Chondrocyte (in vitro differentiated cells): ENCODE measurements at places on chromosomes 11 and 22. TPM values are rescaled to one million over a fixed set of nuclear protein-coding genes. Genes with fewer than 3 reads are reported as not detected.
A peak's percentile ranks its signal among the peaks of the same experiment; 100 is the strongest.

The SPI1 gene
- not detected in 3 replicates for total RNA-seq

The KRTAP5-2 gene
- not detected in 3 replicates for total RNA-seq

The PLEKHB1 gene
- 2.0 to 2.9 TPM in 2 of 3 replicates, not detected in the other for total RNA-seq

The FAT3 gene
- total RNA-seq = 21.3 to 27.7 TPM (median 21.9 TPM) in 3 replicates

The TH gene
- not detected in 3 replicates for total RNA-seq

The KIF18A gene
- 2.6 to 3.0 TPM (median 2.9 TPM) in 3 replicates for total RNA-seq

The SCARF2 gene
- total RNA-seq = 56.5 to 88.8 TPM (median 86.5 TPM) in 3 replicates

The NDUFC2 gene
- 172 to 185 TPM (median 175 TPM) in 3 replicates for total RNA-seq

The TPCN2 gene
- total RNA-seq = 12.3 to 18.1 TPM (median 12.6 TPM) in 3 replicates

The POU2AF1 gene
- total RNA-seq = not detected in 3 replicates

GRCh38 chr22:20396639-20397038 lies 2.7 kb downstream of the ZNF74 start:
- no peaks in the 10 kb centered on the region for H3K36me3 ChIP-seq
- H3K4me1 ChIP-seq = peaks cover 40% of the 10 kb centered on the region
- peak overlapping the region; percentile 85 for H3K27ac ChIP-seq

DNA sequence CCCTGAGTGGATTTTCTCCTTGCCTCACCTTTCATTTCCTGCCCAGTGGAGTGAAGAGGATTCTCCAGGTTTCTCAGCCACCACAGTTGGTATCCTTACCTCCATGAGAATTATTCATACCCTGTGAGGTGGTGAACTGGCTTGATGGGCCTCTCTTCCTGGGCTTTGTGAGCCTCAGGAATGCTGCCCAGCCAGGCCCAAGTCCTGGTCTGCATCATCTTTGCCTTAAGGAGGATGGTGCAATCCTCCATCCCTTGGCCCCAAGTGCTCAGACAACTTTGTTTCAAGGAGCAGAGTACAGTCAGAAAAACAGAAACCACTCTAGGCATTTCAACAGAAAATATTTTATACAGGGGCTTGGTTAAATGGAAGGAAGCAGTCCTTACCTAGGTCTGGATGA lies 114.2 kb upstream of the CADM1 start:
- DNase-seq = no peak
- peaks cover 6% of the 10 kb centered on the region for H3K27me3 ChIP-seq
- peaks cover 48% of the 10 kb centered on the region for H3K4me1 ChIP-seq

GRCh38 chr22:19477321-19478044 lies 1.5 kb downstream of the UFD1 start:
- H3K27ac ChIP-seq = peak overlapping the region; percentile 99
- H3K27me3 ChIP-seq = no peaks in the 10 kb centered on the region
- H3K4me3 ChIP-seq = peak overlapping the region; percentile 97
- peaks cover 39% of the 10 kb centered on the region for H3K4me1 ChIP-seq
- no peak for DNase-seq

DNA sequence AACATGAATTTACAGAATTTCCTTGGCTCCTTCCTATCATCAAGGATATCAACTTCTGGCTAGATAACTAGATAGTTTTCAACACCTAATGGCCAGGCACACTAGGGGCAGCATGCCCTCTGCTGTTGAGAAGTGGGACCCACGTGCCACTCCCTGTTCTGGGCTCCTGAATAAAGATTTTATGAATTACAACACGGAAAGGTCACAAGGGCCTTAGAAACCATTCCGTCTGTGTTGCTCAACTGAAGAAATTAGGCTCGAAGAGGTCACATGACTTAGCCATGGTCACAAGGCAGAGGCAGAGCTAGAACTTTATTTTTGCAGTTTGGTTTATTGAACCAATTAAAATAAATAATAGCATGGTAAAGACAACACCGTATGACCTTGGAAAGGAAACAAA lies 36.0 kb downstream of the PRCP start:
- no peaks in the 10 kb centered on the region for H3K27me3 ChIP-seq
- no peak for DNase-seq
- H3K36me3 ChIP-seq = no peaks in the 10 kb centered on the region
- no peak overlapping the region for H3K4me3 ChIP-seq
- H3K4me1 ChIP-seq = peaks cover 21% of the 10 kb centered on the region

- no peaks in the 10 kb centered on the region for H3K27me3 ChIP-seq
- H3K4me3 ChIP-seq = no peak overlapping the region
- DNase-seq = no peak
- H3K27ac ChIP-seq = no peak overlapping the region
- H3K36me3 ChIP-seq = no peaks in the 10 kb centered on the region
- peaks cover 18% of the 10 kb centered on the region for H3K4me1 ChIP-seq
Measured at GRCh38 chr11:70252844-70253243, 17.6 kb upstream of the PPFIA1 start.

- H3K4me1 ChIP-seq = no peaks in the 10 kb centered on the region
- H3K4me3 ChIP-seq = no peak overlapping the region
- H3K27me3 ChIP-seq = peaks cover 33% of the 10 kb centered on the region
- DNase-seq = no peak
Measured at GRCh38 chr11:87374038-87374807, 336.5 kb downstream of the TMEM135 start.

DNA sequence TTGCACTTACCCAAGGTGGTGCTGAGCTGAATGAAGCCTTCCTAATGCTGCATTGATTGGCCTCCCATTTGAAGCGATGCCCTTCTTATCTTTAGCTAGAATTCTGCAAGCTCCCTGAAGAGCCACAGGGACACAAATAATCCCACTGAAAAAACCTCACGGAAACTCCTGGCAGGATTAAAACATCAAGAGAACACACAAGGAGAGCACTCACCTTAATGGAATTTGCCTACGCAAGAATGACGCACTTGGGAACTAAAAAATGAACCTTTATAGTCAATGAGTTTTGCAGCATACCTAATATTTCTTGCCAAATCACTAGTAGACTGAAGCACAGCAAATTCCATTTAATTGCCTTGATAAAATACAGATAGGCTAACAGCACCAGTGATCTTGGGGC lies 232.8 kb upstream of the UBASH3B start:
- DNase-seq = no peak
- peaks cover 7% of the 10 kb centered on the region for H3K27me3 ChIP-seq
- no peak overlapping the region for H3K27ac ChIP-seq
- H3K4me1 ChIP-seq = peaks cover 2% of the 10 kb centered on the region

DNA sequence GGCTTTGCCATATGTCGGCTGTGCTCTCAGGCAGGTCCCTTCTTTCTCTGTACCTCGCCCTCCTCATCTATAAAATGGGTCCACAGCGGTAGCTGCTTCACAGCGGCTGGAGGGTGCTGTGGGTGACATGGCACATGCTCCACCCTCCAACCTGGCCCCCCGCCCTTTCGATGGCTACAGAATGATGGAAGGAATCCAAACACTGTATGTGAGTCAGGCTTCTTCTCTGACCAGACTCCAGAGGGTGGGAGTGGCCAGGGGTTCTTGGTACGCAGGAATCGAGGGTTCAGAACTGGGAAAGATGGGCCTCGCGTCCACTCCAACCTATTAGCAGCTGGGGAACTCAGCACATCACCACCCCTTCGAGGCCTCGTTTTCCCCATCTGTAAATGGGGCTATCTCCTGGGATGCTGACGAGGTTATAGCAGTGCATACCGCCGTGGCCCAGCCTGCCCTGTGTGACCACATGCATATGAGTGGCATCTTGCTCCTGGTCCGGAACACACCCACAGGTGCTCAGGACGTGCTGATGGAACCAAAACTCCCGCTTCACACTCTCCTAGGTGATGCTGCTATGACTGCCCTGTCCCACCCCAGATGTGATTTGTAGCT lies 26.4 kb downstream of the MN1 start:
- H3K4me3 ChIP-seq = peak overlapping the region; percentile 35
- peaks cover 15% of the 10 kb centered on the region for H3K36me3 ChIP-seq
- peaks cover 66% of the 10 kb centered on the region for H3K4me1 ChIP-seq
- no peak for DNase-seq
- H3K27ac ChIP-seq = peak overlapping the region; percentile 92
- no peaks in the 10 kb centered on the region for H3K27me3 ChIP-seq

DNA sequence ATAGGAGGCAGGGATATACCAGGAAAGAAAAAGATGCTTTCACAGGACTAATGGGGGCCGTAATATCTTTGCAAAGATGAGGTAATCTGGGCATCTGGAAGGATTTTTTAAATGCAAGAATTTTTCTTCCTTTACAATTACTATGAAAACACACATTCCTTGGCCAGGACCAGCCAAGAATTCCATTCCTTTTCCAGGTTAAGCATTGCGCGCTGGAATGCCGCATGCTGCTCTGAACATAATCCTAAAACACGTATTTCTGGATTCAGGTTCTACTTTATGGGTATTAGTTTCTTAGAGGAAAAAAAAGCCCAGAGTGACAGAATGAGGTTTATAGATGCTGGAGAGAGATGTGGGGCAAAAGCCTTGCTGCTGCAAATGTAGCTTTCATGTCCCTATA lies 99.4 kb upstream of the SORL1-AS1 start:
- H3K27me3 ChIP-seq = peaks cover 30% of the 10 kb centered on the region
- H3K27ac ChIP-seq = no peak overlapping the region
- H3K4me3 ChIP-seq = no peak overlapping the region
- no peak for DNase-seq

DNA sequence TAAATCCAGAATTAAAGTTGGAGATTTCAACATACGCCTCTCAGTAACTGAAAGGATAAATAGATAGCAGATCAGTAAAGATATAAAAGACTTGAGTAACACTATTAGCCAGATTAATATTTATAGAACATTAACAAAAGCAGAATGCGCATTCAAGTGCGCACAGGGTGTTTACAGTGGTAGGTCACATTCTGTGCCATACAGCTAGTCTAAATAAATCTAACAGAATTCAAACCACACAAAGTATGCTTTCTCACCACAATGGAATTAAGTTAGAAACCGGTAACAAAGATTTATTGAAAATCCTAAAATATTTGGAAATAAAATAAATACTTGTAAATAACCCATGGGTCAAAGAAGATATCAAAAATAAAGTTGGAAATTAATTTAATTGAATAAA lies 341.0 kb downstream of the DYNC2H1 start:
- no peak overlapping the region for H3K4me3 ChIP-seq
- no peaks in the 10 kb centered on the region for H3K36me3 ChIP-seq
- DNase-seq = no peak
- no peaks in the 10 kb centered on the region for H3K4me1 ChIP-seq
- no peaks in the 10 kb centered on the region for H3K27me3 ChIP-seq
- no peak overlapping the region for H3K27ac ChIP-seq

DNA sequence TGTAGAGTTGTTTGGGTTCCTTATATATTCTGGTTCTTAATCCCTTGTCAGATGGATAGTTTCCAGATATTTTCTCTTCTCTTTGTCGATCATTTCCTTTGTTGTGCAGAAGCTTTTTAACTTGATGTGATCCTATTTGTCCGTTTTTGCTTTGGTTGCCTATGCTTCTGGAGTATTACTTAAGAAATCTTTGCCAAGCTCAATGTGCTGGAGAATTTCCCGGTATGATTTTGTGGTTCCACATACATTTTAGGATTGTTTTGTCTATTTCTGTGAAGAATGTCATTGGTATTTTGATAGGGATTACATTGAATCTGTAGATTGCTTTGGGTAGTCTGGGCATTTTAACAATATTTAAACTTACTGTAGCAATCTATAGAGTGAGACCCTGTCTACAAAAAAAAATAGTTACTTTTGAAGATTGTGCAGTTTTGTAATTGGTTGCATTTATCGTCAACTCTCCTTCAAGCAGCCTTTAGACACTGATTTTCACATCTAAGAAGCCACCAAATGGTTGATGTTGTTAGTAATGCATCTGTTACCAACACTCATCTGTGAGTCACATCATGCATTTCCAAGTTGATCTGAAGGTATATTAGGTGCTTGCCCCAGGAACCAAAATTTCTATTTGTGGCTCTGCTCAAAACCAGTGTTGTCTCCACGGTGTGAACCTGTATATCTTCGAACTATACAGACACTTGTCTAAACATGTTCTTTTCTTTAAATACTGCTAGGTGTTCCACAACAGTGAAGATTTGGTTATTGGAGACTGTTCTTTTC lies 21.4 kb downstream of the XRCC6 start:
- no peaks in the 10 kb centered on the region for H3K27me3 ChIP-seq
- H3K4me1 ChIP-seq = peaks cover 11% of the 10 kb centered on the region
- H3K4me3 ChIP-seq = no peak overlapping the region

GRCh38 chr11:33691066-33691864 lies 9.4 kb downstream of the C11orf91 start:
- H3K4me3 ChIP-seq = peak overlapping the region; percentile 64
- no peaks in the 10 kb centered on the region for H3K36me3 ChIP-seq
- H3K27me3 ChIP-seq = no peaks in the 10 kb centered on the region
- H3K4me1 ChIP-seq = peaks cover 68% of the 10 kb centered on the region
- H3K27ac ChIP-seq = peak overlapping the region; percentile 99
